ENCODE measurements at places on chromosomes 5 and 9.

DNA sequence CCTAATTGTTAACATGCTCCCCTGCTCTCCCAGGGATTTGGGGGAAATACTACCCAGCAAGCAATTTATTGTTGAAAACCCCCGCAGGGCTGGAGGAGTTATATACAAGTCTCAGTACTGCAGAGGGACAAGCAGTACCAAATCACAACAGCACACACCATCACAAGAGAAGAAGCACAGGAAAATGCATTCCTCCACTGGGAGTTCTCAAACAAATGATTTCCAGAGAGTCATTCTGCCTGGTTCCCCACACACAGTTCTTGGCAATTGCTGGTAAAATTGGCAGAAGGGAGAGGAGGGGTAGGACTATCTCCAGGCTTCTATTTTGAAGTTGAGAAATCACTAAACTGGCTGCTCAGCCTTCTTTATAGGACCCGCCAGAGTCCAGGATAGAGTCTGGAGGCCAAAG lies 16.8 kb downstream of the SIL1 start:
- no peak for DNase-seq

GRCh38 chr5:125926172-125926571 lies 497.0 kb upstream of the GRAMD2B start:
- DNase-seq, result no peak

GRCh38 chr5:5330728-5331452 lies 91.6 kb upstream of the ICE1 start:
- DNase-seq, result no peak

DNA sequence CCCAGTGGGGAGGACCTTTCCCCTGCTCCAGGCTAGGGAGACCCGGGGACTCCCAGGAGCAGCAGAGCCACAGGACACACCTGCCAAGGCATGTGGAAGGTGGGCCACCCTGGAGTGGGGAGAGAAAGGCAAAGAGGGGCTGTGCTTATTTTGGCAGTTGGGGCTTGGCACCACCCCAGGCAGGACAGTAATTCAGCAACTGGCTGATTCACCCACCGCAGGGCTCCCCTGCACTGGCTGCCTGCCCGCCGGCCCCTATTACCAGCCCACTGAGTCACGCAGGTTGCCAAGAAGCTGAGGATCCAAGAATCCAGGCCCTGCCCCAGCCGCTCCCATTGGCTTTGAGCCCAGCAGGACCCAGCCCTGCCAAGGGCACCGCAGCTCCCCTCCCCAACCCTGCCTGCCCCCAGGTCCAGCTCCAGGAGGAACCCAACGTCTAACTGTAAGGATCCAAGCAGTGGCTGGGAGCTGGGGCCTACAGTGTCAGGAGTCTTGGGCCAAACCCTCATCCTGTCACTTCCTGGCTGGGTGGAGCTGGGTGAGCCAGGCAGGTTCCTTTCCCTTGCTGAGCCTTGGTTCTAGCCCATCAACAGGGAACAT lies 14.2 kb upstream of the RALGDS start:
- DNase-seq, result peak; percentile 89

- DNase-seq, result no peak
Observed at GRCh38 chr9:68851657-68852056, 146.6 kb downstream of the PIP5K1B start.

DNA sequence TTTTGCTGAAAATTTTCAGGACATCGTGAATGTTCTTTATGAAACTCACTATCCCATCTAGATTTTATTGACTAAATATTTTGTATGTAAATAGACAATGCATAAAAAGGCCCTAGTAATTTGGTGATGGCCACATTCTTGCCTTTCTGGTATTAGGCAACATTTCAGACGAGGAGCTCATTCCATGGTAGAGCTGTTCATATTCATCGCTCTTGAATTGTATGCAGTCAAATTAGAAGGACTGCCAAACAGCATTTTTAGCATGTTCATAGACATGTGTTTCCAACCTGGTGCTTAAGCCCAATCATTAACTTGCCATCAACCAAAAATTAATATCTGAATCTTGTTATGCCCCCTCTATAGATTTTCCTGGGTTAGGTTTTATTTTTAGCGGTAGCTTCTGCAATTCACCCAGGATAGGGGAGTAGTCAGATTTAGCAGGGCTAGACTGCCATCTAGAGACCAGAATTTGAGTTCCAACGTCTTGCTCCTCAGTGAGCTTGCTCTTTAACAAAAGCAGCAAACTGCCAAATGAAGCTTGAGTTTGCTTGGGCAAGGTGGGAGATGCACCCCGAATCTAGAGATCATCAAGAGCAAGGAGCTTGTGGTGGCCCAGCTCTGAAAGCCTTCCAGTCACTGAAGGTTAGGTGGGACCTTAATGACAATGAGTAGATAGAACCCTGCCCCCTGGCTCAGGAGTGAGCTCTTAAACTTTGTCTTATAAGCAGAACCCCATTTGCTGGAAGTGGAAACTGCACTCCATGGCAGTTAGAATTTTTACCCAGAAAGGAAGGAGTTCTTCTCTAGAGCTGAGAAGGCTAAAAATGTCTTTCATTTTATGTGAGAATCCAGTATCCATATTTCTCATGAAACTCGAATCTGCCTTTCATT lies 456.2 kb downstream of the RASEF start:
- DNase-seq, result peak; percentile 73

GRCh38 chr5:14721990-14722656 lies 57.6 kb downstream of the OTULIN start:
- no peak for DNase-seq

- no peak for DNase-seq
Observed at GRCh38 chr9:85004818-85005413, 335.4 kb downstream of the NTRK2 start.

GRCh38 chr9:110729641-110730040 lies 61.0 kb downstream of the MUSK start:
- no peak for DNase-seq

- no peak for DNase-seq
Observed at GRCh38 chr5:81080809-81081460, 120.8 kb downstream of the RASGRF2 start.

DNA sequence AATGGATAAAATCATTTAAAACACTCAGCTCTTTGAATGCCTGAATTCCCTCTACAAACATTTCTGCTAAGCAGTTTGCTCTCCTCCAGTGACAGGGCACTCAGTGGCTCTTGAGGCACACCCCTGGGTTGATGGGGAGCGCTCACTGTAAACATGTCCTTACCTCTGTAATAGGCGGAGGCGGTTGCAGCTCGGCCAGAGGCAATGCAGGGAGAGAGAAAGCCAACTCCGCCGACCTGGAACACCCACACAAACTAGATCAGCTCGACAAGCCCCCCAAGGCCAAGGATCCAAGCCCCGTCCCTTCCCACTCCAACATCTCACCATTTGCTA lies 329 bp downstream of the CDC23 start:
- no peak for DNase-seq

GRCh38 chr5:67652201-67652600 lies 455.6 kb upstream of the CD180 start:
- no peak for DNase-seq

DNA sequence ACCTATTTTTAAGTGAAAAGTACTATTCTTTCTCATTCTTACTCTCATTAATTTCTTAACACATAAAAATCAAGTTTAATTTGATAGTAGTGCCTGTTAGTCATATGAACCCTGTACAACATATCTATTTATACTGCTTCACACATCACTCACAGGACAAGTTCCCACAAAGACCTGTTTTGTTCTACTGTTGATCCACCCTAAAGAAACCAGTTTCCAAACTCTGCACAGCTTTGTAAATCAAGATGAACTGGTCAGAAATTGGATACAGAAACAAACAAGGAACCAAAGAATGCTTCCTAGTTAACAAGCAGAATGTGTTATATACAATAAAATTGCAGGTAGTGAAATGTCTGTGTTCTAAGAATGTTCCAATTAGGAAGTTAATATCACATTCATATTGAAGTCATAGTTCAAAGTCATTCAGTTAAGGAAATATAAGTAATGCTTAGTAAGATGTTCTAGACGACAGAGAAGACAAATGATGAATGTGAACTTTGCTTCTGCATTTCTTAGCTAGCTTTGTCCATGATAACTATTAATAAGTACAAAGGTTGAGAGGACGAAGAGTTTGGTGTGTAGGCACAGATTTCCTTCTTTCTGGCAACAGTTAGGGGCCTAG lies 33.4 kb downstream of the C9orf85 start:
- no peak for DNase-seq

DNA sequence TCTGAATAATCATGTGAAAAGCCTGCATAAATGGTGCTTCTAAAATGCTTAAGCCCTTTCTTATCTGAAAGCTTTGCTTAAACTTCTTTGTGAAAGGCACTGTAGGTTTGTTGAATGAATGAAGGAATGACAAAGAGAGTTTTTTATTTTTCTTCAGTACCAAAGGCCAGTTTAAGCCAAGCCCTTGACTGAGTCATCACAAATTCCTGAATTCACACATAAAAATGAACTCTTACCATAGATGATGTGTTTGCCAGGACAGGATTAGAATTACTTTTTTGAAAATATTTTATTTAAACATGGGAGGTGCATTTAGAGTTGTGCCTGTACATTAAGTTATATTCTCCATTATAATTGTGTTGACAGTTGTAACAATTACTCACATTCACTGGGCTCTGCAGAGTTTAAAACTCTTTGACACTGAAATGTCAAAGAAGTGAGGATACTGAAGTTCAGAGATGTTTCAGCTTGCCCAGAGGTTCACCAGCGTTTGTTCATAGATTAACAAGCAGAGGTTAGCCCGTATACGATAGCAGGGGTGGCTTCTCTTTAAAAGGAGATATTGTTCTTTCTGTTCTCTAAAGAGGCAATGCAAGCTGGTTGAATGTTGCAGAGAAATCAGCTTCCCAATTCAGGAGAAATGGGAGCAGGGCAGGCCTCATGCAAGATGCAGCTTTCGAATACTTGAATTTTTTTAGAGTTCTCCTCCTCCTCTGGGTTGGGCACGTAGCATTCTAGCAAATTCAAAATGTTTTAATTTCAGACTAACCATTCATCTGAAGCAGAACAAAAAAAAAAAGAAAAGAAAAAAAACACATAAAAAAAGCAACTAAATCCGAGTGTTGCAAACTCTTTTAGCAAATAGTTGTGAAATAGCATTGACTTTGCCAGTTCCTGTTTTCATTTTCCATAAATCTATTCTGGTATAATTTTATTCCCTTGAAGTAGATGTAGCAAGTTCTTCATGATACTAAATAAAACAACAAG lies 358.7 kb upstream of the KLF4 start:
- DNase-seq, result no peak

GRCh38 chr5:59866661-59867060 lies 26.9 kb downstream of the PDE4D start:
- DNase-seq, result no peak

GRCh38 chr5:90366948-90367347 lies 42.6 kb downstream of the CETN3 start:
- DNase-seq, result no peak
